SW480 (cell line): ENCODE measurements at places on chromosomes 3 and 15.

- no peak for DNase-seq
These were observed 40.7 kb downstream of the FSTL1 start for GRCh38 chr3:120410116-120410515.

DNA sequence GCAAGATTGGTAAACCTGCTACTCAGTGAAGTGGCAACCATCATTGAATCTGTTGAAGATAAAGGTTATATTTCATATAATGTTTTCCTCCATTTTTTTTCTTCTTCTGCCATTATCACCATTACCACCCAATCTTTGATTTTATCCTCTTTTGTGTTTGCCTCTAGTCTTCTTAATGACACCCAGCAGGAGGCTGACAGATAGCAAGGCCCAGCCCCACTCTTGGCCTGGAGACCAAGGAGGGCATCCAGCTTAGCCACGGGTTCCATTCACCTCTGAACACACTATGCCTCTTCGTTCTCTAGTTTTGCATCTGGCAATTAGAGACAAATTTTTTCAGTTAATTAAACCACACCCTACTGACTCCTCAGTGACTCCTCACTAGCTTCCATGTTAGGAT, 129.7 kb downstream of the TPRG1 start:
- DNase-seq, result no peak

- no peak for DNase-seq
These were observed 62.2 kb downstream of the MB21D2 start for GRCh38 chr3:192855434-192855833.

GRCh38 chr15:89130201-89130600, 41.9 kb downstream of the ABHD2 start:
- DNase-seq, result no peak

DNA sequence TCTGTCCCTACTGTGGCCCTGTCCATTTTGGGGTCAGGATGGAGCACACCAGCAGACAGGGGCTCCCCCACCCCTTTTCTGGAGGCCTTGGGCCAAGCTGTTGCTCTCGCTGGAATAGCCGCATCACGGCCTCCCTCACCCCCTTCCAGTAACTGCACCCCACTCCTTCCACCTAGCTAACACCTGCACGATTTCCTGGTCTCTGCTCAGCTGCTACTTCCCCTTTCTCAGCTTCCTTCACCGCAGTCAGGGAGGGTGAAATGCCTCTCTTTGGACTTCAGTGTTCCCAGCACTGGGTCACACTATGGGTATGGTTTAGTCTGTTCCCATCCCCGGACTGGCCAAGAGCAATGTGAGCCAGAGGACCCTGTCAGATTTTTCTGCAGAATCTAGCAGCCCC, 400.2 kb downstream of the MCTP2 start:
- DNase-seq, result no peak
